ENCODE measurements at places on chromosomes 13 and 19.

- no peak for DNase-seq
These were observed 9.9 kb upstream of the C5AR2 start for GRCh38 chr19:47322058-47322457.

DNA sequence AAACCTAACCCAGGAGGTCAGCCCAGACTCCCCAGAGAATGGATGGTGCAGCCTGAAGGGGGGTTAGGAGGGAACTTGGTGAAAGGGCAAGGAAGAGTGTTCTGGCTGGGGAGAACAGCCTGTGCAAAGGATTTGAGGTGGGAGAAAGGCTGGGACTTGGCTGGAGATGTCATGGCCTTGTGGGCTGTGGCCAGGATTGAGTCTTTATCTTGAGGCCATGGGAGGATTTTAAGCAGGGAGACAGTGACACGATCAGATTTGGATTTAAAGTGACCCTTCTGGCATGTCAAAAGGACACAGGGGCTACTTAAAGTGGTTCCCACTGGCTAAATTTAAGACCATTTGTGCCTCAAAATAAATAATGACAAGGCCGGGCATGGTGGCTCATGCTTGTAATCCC lies 29.7 kb downstream of the MAP4K1 start:
- DNase-seq = no peak

- no peak for DNase-seq
These were observed 286.8 kb downstream of the SLITRK6 start for GRCh38 chr13:85512421-85512820.

GRCh38 chr13:30618930-30619279 lies 1.2 kb downstream of the USPL1 start:
- no peak for DNase-seq

DNA sequence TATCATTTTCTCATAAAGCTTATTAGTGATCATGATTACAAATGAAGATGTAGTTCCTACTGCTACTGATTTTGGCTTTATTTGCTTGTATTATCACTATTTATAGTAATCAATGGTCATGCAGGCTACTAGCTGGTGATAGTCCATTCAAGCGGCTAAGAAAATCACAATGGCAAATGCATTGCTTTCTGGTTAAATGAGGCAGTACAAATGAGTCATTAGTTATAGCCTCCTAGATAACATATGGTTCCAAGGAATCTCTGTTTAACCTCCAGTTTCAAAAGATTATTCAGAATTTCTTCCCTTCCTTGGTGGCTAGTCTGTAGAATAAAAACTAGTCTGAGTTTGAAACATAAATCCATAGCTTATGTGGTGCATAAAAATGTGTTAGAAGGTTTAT lies 141.3 kb upstream of the HTR2A start:
- DNase-seq = no peak
